Epithelial cell of proximal tubule (primary cell): ENCODE measurements at places on chromosomes 4 and X. TPM values are rescaled to one million over a fixed set of nuclear protein-coding genes. Genes with fewer than 3 reads are reported as not detected.
A peak's percentile ranks its signal among the peaks of the same experiment; 100 is the strongest.

DNA sequence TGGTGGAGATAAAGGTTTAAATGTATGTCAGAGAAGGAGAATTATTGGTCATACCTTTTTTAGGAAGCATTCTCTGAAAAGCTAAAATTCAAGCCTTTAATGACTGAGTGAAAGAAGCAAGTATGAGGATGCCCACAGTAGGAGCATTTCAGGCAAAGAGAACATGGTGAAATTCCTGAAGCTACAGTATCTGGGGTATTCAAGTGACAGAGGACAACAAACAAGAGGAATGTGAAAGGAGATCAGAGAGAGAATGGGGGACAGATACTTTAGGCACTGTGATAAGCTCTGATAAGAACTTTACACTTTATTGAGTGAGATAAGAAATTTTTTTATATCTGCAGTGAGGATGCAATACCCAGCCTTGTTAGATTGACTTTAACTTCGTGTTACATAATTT is 621.3 kb upstream of the AGA start:
- DNase-seq = no peak

GRCh38 chrX:118272242-118272641 is 73.7 kb upstream of the WDR44 start:
- no peak for DNase-seq

TCEAL5 gene
- 0.22 TPM in 1 of 2 replicates, not detected in the other for total RNA-seq

- no peak for DNase-seq
These were observed 24.2 kb downstream of the AMMECR1 start for GRCh38 chrX:110293658-110294057.

GRCh38 chr4:4913147-4913561 is 53.7 kb downstream of the MSX1 start:
- DNase-seq = no peak

GRCh38 chr4:170818786-170819185 is 729.0 kb upstream of the AADAT start:
- no peak for DNase-seq

DNA sequence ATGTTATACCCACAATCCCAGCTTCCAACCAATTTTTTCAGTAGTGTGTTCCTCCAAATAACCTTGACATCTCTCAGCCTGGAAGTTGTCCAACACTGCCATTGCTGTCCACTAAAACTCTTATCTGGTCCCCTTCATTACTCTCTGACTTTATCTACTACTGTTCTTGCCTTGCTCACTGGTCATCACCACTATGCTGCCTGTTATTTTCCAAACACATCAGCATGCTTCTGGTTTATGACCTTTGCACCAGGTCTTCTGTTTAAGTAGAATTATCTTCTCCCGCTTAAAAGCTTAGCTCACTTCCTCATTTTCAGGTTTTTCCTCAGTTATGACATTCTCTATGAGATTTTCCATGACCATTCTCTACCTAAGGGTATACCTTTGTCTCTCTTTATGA is 5.5 kb downstream of the ELMOD2 start:
- DNase-seq = no peak

- DNase-seq = no peak
These were observed 464.5 kb downstream of the BCOR start for GRCh38 chrX:39633293-39633692.

GRCh38 chr4:17310269-17310652 is 201.6 kb downstream of the QDPR start:
- DNase-seq = no peak

- no peak for DNase-seq
These were observed 19.9 kb upstream of the ZIC3 start for GRCh38 chrX:137545711-137546651.

DNA sequence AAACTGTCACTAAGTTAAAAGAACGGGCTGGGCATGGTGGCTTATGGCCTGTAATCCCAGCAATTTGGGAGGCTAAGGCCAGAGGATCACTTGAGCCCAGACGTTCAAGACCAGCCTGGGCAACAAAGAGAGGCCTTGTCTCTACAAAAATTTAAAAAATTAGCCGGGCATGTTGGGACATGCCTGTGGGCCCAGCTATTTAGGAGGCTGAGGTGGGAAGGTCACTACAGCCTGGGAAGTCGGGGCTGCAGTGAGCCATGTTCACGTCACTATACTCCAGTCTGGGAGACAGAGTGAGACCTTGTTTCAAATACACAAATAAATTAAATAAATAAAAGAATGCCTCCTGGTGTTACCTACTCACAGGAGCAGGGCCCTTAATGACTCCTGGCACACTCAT is 69.5 kb downstream of the APBB2 start:
- DNase-seq = no peak

DNA sequence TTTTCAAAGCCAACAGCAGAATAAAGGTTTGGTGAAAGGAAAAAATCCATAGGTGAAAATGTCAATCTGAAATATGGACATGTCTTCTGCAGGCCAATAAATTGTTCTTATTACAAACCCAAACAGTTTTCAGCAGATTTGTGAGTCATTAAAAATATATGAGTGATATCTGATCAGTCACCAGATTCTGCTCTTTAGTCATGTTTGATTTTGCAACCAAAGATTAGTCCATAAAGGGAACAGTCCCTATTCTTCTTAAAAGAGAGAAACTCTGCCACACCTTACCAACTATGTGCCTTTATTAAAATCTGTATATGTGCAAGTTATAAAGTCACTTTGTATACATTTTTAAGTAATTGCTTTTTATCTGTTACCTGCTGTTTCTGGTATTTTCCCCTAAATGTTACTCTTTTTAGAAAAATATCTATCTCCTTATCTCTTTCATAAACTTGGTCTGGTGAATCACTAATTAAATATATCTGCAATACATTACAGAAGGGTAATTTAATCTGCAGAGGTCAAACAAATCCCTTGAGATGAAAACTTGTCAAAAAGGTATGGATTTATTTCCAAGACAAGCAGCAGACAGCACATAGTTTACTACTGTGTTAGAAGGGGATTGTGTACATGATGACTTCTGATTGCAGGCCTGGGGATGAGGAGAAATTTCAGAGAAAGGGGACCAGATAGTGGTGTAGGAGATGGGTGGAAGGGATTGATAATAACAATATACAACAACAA is 322.9 kb upstream of the NWD2 start:
- no peak for DNase-seq

MAGEA9B gene
- total RNA-seq = not detected in 2 replicates

NCAPG gene
- 56.4 and 66.9 TPM in 2 replicates for total RNA-seq

PCDH7 gene
- total RNA-seq = 1.9 and 3.0 TPM in 2 replicates

GRCh38 chr4:93829820-93830687 is 1.5 kb downstream of the ATOH1 start:
- no peak for DNase-seq

GRCh38 chrX:10554612-10555270 is 65.6 kb downstream of the MID1 start:
- DNase-seq = no peak

GRCh38 chr4:183499389-183499788 is 5.5 kb upstream of the ING2 start:
- DNase-seq = no peak

SYP gene
- total RNA-seq = 0.17 and 0.29 TPM in 2 replicates

DNA sequence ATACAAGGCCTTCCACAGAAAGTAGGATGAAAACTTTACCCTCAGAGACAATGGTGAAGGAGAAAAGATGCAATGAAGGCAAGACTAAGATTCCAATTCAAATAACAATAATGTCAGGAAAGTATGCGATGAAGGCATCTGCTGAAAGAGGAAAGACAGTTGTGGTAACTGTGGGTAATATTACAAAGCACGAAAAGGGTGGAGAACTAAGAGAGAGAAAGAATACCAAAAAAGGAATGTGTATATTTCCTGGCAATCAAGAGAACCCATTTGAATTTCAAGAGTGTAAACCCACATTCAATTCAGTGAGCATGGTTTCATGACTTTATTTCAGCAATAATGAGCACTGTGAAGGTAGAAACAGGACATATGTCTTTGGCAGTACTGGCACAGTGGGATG is 225.5 kb downstream of the PALLD start:
- no peak for DNase-seq

DNA sequence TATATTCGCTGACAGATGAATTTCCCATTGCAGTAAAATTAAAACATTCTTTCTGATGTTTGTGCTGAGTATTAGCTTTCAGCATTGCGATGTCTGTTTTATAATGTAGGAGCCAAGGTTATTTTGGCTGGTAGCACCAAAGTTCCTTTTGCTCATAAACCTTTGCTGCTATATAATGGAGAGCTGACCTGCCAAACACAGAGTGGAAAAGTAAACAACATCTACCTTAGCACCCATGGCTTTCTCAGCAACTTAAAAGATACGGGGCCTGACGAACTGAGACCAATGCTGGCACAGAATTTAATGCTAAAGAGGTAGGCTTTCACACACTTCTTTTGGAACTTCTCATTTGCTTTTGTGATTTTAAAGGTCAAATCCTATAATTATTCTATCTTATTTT is 46.0 kb downstream of the WDR19 start:
- no peak for DNase-seq

DNA sequence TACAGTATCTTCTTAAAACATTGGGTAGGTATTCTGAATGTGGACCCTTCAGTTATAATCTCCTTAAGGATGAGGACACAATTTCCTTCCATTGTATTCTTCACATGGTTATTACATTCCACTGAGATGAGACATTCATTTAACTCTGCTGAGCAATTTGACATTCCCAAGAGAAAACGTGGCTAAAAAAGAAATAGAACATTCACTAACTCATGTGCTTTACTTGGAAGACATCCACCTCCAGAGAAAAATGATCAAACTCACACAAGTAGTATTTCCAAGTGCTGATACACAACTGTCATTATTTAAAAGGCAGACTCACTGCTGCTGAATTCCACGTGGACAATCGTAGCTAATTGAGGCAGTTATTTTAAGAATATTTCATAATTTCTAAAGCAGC is 227.9 kb upstream of the ANKRD50 start:
- DNase-seq = peak; percentile 97

GRCh38 chr4:162938738-162939485 is 227.8 kb downstream of the NAF1 start:
- DNase-seq = peak; percentile 41

- no peak for DNase-seq
These were observed 214.5 kb upstream of the TACR3 start for GRCh38 chr4:103934178-103934789.

DNA sequence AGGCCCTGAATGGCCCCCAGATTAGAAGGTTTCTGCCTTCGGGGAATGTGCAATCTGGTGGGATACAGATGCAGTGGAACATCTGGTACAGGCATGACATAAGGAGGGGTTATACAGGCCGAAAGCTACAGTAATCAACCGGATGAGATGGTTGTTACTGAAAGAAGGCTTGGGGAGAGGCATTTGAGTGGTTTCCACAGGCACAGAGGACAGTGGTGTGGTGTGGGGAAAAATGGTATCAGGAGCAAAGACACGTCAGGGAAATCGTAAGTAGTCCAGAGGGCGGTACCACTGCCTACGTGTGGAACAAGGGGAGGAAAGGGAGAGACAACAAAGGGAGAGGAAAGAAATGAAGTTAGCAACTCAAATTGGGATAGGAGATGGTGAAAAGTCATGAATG is 3.0 kb downstream of the PDLIM3 start:
- DNase-seq = no peak

SERPINA7 gene
- total RNA-seq = not detected in 2 replicates

PLS3 gene
- 121 and 133 TPM in 2 replicates for total RNA-seq

DNA sequence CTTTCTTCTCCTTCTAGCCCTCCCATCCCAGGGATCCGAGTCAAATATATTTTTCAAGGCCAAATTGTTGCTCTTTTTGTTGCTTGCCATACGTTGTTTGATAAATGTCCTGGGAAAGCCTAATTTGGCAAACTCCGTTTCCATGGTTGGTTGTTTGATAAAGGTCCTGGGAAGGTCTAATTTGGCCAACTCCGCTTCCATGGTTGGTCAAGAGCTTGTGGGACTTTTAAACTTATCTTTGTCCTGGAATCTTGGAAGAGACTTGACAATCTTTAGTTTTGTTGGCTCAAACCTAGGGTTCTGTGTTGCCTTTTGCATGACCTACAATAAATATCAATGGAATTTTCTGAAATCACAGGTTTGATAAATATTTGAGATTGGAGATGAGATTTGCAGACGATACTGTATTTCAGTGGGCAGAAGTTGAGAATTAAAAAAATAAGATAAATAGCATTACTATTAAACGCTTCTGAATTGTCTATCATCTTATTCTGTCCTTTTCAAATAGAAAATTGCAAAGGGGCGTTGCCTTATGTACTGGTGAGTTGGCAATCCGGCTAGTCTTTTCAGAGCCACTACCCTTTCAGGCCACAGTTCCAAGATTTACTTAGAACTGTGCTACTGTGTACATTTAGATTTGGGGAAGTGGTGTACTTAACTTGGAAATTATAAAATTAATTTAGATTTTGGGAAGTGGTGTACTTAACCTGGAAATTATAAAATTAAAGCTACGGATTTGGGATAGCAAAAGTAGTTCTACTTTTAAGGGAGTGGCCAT is 804 bp downstream of the OSTC start:
- no peak for DNase-seq

DNA sequence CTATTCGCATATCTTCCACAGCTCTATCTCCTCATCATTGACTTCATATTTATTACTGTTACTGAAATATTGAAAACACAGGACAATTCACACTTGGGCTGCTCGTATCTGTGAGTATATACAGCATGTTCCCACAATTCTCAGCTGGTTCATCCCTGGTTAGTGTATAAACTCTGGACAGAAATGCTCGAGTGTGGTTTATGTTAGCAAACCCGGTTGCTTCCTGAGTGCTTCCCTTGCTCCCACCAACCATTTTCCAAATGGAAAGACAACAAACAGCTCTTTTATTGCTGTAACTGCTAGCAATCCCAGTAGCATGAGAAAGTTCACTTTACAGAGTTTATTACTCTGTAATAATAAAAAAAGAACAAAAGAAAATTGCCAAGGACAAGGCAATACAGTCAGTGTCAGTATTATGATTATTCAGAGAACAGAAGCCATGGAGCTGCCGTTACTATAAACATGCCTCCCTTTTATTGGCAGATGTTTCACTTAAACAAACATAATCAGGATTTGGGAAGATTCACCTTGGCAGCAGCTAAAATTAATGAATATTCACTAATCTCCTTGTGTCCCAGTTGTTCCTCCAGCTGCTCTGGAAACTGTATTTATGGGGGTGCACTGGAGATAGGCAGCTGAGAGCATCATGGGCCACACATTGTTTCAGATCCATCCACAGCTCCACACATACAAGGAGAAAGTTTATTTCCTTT is 134.1 kb upstream of the GUCY1A1 start:
- no peak for DNase-seq

GRCh38 chr4:41613386-41613785 is 75.4 kb downstream of the LIMCH1 start:
- DNase-seq = no peak

DMRTC1 gene
- not detected in 2 replicates for total RNA-seq

MTNR1A gene
- total RNA-seq = 0.36 TPM in 1 of 2 replicates, not detected in the other

DNA sequence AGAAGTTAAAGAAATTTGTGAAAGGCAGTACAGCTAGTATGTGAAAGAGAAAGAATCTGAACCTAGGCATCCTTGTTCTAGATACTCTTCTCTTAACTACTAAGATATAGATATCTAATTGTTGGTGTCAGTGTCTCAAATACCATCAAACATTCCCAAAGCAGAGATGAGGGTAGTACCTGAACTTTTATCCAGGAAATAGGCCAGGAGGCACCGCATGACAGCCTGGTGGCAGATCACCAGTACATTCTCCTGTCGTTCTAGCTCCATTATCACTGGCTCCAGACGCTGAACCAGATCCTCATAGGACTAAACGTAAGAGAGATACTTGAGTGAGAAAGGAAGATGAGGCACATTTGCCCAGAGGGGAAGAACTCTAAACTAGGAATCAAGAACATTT is 16.8 kb downstream of the TRO start:
- no peak for DNase-seq

- DNase-seq = no peak
These were observed 229.7 kb downstream of the GBA3 start for GRCh38 chr4:22922426-22922825.

GRK4 gene
- 1.3 and 2.8 TPM in 2 replicates for total RNA-seq
